ENCODE measurements at places on chromosomes 5 and 9. TPM values are rescaled to one million over a fixed set of nuclear protein-coding genes. Genes with fewer than 3 reads are reported as not detected.

Gene OTP
- not detected for total RNA-seq

Gene SLC22A4
- 2.8 TPM for total RNA-seq

Gene DMRTA1
- total RNA-seq = under 0.01 TPM

Gene TBC1D9B
- total RNA-seq = 58.6 TPM

Gene SLC25A2
- total RNA-seq = 0.28 TPM

Gene WDR31
- 0.28 TPM for total RNA-seq

Gene SLC44A1
- total RNA-seq = 19.4 TPM

Gene GNE
- total RNA-seq = 28.3 TPM

Gene SPAG8
- 0.72 TPM for total RNA-seq

Gene TAF1L
- total RNA-seq = not detected

Gene NRARP
- total RNA-seq = not detected

Gene STING1
- 20.6 TPM for total RNA-seq

Gene SPATA31E1
- total RNA-seq = not detected

Gene SH3PXD2B
- total RNA-seq = 8.2 TPM

Gene EDIL3
- 101 TPM for total RNA-seq

Gene BOD1
- total RNA-seq = 74.7 TPM

Gene IRX1
- not detected for total RNA-seq

Gene RNF14
- 106 TPM for total RNA-seq

Gene FST
- 141 TPM for total RNA-seq

Gene SPINK7
- not detected for total RNA-seq

Gene PCDHGB2
- 2.8 TPM for total RNA-seq

Gene PCDHB3
- under 0.01 TPM for total RNA-seq

Gene ANKRD34B
- total RNA-seq = not detected

Gene TMEM215
- not detected for total RNA-seq

Gene PDE4D
- total RNA-seq = 9.2 TPM

Gene ALDH1A1
- total RNA-seq = not detected

All from IMR-90 (cell line).